GM18507 (cell line): ENCODE measurements at places on chromosomes 2 and 18.

DNA sequence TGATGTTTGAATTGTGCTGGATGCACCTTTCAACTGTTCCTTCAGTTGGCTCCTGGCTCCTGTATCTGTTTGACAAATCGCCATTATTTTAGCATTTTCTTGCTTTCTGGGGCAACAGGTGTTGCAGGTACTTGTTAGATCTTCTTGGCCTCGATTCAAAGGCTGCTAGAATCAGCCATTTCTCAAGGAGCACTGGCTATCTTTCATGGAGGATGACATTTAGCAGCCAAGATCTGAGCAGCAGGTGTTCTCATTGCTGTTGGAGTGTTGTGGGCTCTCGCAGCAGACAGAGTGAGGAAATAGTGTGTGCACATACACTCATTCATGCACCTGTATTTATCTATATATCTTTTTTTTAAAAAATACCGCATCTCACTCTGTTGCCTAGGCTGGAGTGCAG lies 52.2 kb downstream of the INPP5D start:
- no peak for DNase-seq

DNA sequence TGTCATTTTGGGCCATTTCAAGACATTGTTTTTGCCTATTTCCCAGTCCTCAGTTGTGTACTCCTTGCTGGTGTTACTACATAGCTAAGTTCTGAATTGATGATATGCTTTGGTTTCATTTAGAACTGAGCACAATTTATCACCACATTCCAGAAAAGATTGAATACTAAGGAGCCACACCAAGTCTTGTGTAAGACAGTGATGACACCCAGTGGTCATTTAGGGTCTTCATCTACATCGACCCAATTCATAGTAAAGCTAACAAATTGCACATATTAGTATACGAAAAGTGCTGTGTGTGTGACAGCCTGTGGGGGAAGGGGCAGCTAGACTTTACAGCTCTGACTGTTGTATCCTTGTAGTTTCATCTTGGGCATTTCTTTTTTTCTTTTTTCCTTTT lies 10.9 kb upstream of the DLX2 start:
- DNase-seq = no peak

GRCh38 chr18:66582211-66582610 lies 21.7 kb downstream of the CDH19 start:
- no peak for DNase-seq

GRCh38 chr2:39937621-39938020 lies 158.6 kb upstream of the THUMPD2 start:
- no peak for DNase-seq

- no peak for DNase-seq
Observed at GRCh38 chr2:121236650-121237180, 48.3 kb downstream of the TFCP2L1 start.

DNA sequence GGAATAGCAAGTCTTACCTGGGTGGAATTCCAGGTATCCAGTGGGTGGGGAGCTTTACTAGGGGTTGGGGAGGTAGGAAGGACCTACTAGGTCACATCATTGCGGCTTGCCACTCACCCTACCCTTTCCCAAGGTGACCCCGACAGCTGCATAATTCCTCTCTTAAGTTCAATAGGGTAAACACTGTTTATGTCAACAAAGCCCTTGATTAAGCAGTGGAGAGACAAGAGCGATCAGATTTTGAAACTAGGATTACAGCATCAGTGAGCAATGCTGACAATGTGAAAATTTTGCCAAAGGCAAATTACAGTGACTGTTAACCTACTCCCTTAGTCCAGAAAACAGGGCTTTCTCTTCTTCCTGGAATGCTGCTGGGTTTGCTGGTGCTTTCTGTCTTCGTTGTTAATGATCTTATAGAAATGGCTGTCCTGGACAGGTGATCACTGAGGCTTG lies 14.5 kb downstream of the SLC19A3 start:
- no peak for DNase-seq

DNA sequence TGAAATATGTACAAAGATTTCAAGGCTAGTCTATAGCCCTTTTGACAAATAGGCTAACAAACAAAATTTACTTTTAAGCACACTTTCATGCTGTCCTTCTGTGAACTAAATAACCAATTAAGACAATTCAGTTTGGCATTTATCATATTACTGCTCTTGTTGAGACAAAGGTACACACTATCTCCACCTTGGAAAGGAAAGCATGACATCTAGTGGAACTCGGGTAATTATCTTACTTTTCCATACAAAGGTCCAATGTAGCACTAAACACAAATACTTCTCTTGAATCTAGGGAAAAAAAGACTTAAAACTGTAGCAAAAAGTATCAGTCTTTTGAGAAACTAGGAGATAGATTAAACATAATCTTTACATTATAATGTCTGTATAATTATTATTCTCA lies 125.0 kb upstream of the CD226 start:
- no peak for DNase-seq

- no peak for DNase-seq
Observed at GRCh38 chr18:37175727-37176620, 347.0 kb downstream of the KIAA1328 start.

DNA sequence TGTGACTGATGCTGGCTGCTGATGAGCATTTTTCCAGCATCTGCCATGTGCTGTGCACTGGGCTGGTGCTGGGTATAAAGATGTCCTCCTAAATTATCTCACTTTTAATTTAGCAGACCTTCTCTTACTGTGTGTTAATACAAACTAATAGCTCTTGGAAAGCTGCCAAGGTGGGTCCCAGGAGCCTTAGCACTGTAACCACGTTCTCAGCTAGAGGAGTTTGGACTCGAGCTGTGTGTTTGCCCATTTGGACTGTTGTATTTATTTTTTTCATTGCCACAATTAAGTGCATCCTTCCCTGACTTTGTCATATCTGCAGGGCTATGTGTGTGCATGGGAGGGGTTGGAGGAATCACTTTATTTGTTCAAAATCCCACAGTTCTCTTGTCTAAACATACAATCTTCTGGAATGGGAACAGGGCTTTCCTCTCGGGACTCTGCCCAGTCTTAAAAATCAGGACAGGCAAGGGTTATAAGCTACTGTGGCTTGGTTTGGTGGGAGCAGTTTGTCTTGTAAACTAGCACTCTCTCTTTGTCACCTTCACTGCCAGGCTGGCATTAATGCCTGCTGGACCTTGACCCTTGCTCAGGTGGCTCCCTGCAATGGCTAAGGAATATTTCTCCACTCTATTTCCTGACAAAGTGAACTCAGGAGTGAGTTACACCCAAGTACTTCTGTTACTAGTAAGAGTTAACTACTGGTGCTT lies 129.7 kb upstream of the MGAT5 start:
- no peak for DNase-seq

- no peak for DNase-seq
Observed at GRCh38 chr2:24912523-24912922, 7.5 kb downstream of the ADCY3 start.

DNA sequence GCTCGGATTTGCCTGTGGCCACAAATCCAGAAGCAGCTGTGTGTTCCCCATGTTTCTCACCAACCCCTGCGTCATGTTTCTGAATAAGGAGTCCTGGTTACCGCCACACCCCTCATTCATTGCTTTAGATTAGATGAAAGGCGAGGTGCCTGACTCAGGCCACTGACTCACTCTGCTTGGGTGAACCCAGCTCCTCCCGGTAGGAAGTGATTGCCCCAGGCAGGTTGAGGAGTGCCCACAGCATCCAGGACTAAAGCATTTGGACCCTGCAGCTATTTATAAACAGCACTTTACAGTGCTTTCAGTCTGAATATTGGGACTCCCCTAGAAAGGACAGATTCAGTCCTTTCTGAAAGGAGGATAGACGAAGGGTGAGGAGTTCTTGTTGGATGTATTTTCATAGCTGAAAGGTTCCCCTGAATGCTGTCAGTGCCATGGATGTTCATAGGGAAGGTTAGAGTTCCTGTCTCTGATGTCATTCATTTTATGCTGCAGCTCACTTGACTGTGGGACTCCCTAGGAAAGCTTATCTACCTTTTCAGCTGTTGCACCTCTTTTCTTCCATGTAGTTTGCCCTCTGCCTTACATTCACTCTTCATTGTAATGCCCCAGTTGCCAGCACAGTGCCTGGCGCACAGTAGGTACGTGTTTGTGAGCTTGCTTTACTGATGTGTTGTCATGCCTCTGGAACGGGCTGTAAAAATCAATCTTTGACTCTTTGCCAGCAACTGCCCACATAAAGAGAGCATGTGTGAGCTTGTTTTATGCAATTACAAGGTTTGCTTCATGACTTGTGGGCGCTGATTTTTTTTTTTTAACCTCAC lies 14.9 kb downstream of the ITGA6 start:
- DNase-seq = no peak

DNA sequence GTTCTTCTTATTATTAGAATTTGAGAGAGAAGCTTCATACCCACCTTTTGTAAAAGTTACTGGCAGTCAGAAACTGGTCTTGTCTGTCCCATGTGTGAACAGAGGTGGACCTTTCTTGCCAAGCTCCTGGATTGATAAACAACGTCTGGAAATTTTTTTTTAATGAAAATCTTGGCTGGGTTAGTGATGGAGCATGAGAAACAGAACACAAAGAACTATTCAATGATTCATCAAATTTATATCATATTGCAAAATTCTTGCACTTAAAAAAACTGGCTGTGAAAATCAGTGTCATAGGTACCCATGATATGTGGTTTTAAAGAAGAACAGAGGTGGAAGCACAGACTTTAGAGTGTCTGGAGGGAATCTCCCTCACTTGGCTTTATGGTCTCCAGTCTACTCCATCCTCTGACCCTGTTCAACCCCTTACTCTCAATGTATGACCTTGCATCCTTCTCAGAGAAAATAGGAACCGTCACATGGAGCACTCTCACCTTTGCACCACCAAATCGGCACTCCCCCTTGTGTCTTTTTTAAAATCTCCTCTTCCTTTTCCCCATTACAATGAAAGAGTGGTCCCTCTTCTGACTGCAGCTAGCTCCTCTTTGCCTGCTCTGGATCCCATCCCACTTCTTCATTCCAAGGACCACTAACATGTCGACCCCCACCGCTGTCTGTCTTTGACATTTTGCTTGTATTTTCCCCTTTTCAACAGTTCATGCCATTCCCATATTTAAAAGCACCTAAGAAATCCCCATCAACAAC lies 58.2 kb downstream of the COPS8 start:
- no peak for DNase-seq

DNA sequence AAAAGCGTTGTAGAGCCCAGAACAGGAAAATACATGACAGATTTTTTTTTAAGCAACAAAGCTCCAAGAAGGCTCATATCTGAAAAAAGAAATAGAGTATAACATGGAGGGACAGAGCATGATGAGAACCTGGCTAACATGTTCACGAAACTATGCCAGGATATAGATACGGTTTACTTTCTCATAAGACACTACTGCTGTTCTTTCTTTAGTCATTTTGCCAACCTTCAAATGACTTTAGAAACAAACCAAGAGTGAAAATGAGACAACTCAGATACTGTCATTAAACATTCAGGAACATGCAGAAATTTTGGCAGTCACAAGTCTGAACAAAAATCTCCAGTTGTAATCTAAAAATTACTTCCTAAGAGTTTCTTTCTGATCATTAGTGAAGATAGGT lies 14.3 kb downstream of the LPIN2 start:
- no peak for DNase-seq

DNA sequence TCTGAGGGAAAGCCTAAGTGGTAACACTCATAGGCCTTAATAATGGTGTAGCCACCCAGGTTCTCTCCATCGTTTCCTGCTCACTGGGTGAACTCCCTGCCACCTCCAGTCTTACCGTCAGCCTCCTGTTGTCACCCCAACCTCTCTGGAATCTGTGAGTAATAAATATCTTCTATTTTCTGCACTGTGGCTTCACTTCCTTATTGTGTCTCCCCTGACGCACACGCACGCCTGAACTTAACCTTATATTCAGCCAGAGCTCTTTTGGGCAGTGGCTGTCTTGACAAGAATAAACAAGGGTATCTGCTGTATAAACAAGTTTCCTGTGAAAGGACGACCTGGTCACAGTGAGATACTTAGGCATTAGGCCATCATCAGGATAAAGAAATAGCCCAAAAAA lies 467.2 kb downstream of the SPAG16 start:
- DNase-seq = no peak

- no peak for DNase-seq
Observed at GRCh38 chr2:107804608-107805498, 21.8 kb upstream of the RGPD4 start.

DNA sequence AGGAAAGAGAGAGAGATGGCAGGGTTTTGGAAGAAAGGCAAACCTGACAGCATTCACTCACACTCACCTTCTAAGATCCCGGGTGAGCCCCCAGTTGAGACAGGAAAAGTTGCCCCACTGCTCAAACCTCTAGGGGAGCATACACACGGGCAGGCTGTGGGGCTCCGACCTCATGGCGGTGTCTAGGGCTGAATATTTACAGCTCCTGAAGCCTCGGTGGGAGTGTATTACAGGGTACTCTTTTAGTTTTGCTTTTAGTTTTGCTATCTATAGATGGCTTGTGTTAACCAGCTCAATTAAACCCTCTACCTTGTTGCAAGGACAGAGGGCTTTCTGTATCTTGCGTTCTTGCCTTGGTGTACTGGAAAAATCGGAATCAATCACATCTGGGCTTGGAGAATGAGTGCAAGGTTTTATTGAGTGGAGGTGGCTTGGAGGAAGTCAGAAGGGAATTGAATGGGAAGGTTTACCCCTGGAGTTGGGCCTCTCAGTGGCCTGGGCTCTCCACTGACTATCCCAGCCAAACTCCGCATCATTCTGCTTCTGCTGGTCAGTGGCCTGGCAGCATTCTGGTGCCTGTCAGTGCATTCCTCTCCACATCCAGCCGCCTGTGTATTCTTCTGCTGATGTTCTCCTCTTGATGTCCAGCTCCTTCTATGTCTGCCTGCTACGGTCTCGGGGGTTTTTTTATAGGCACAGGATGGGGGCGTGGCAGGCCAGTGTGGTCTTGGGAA lies 10.1 kb upstream of the IFIH1 start:
- DNase-seq = no peak

DNA sequence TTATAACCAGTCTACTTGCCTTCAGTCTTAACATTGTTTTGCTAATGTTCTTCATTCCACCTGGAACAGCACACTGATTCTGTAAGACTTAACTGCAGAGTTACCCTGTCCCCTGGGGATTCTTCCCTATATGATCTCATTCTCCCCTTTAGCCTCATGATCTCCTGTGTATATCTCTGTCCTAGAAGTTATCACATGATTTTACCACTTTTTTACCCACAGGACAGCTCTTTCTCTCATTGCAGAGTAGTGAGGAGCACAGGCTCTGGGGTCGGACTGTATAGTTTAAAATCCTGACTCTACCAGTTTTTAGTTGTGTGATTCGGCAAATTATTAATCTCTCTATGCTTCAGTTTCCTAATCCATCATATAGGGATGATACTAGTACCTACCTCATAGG lies 14.2 kb upstream of the EXOC6B start:
- DNase-seq = no peak

DNA sequence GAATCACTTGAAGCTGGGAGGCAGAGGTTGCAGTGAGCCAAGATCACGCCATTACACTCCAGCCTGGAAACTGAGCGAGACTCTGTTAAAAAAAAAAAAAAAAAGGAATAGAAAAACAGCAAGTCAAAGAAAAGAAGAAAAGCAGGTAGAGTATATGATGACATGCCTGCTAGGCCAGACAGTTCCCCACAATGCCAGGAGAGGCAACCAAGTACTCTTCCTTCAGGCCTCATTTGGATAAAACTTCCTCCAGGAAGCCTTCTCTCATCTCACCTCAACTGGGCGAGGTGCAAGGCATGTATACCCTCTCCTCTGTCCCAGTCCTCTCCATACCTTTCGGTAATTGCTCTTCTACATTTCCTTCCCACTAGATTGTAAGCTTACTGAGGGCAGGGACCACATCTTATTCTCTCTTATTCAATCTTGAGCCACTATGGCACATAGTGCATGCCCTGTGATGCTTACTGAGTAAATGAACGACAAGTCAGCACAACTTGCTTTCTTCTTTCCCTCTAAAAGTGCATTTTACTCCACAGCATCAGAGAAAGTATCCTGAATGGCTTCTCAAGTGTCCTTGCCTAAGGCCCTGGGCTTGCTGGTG lies 10.1 kb upstream of the SPRED2 start:
- no peak for DNase-seq

- DNase-seq = no peak
Observed at GRCh38 chr18:12092398-12093229, 1.0 kb upstream of the ANKRD62 start.
